ENCODE measurements at places on chromosomes 3 and 15. TPM values are rescaled to one million over a fixed set of nuclear protein-coding genes. Genes with fewer than 3 reads are reported as not detected.
A peak's percentile ranks its signal among the peaks of the same experiment; 100 is the strongest.

GRCh38 chr3:43210049-43211027 lies 76.0 kb upstream of the SNRK start:
- no peak for DNase-seq

GRCh38 chr3:50609071-50609762 lies 2.4 kb downstream of the CISH start:
- DNase-seq = no peak

DNA sequence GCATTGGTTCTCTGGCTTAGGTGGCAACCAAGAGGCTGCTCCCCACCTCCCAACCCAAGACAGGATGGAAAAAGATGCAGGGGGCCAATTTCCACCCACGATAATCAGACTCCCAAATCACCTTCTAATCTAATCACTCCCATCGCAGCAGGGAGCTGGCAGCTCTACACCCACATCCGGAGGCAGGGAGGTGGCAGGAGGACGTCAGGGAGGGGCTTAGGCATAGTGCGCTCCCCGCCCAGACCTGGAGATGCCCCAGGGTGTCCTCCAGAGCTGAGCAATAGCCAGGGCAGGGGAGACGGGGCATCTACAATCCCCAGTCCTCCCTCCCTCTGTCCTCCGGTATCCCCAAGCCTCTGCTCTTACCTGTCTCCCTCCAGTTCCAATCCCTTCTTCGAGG lies 70.5 kb upstream of the SEC13 start:
- no peak for DNase-seq

DNA sequence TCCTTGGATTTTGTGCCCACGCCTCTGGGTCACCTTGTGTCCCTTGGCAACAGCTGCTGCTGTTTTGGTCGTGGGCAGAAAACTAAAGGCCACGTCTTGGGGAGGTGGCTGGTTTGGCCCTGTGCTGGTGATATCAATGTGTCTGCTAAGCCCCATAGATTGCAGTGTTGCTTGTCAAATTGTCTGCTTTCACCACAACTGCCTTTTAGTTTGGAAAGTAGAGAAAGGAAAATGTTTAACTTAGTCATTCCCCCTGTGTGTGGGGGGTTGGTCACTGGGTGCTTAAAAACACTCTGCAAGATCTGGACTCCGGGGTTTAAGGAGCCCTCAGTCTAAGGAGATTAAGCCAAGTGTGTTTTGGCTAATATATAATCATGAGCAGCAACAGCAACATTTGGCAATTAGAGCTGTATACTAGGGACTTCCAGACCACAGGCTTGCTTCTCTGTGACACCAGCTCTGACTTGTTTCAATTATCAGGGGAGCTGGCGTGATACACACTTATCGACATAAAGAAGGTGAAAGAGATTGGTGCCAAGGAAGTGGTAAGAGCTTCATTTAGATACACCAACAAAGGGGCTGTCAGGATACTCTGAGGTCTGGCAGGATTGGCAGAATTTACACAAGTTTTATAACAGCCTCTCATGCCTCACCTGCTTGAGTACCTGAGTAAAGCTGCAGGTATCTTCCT lies 3.5 kb downstream of the SMAD3 start:
- DNase-seq = no peak

- peak; percentile 88 for DNase-seq
Observed at GRCh38 chr15:101615986-101616848, 36.0 kb downstream of the TM2D3 start.

- DNase-seq = no peak
Observed at GRCh38 chr3:58079773-58080172, 71.6 kb downstream of the FLNB start.

DNA sequence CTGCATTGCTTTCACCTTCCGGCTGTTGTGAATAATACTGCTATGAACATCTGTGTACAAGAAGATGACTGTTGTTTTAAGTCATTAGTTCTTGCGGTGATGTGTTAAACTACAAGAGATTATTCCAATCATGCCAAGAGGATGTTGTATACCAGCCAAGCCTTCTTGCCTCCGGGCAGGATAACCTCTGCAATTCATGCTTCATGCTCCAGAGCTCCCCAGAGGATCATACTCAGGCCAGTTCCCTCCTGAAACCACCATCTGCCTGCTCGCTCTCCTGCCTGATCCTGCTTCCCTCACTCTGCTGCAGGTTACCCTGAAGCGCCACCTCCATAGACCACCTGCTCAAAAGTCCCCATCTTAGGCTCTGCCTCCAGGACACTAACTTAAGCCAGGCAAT lies 187.1 kb upstream of the PROK2 start:
- DNase-seq = no peak

DNA sequence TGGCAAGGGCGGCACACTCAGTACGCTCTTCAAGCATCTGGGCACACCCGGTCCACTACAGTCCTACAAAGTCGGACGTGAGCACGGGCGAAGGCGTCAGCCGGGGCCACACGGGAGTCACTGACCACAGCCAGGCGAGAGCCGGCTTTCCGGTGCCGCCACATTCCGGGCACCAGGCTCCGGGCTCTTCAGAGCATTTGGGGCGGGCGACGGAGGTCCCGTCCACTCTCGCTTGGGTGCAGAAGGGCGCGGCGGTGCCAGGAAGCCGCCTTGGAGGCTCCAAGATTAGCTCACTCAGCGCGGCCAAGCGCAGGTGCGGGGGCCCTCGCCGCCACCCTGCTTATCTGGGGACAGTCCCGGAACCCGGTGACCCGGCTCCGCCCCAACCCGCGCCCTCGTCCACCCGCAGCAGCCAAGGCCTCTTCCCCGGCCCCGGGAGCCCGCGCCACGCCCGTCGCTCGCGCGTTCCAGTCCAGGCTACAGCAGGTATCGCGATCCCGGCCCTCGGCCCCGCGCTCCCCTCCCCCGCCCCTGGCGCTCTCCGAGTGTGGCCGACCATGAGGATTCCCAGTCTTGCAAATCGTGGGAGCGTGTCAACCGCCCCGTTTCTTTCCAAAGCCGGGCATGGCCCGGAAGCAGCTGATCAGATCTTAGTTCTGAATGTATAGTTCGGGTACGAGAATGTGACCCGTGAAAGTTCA lies at the start of gene ADPRH:
Gene ADPRH, plus strand, starts transcription at position 127 of the 701 bp plus-strand sequence. CDS start 2,678 bp downstream, outside the sequence.
- peak; percentile 82 for DNase-seq

GRCh38 chr3:146536681-146537080 lies 7.7 kb downstream of the PLSCR1 start:
- DNase-seq = no peak

GRCh38 chr3:64856106-64856505 lies 168.3 kb upstream of the ADAMTS9 start:
- DNase-seq = no peak

DNA sequence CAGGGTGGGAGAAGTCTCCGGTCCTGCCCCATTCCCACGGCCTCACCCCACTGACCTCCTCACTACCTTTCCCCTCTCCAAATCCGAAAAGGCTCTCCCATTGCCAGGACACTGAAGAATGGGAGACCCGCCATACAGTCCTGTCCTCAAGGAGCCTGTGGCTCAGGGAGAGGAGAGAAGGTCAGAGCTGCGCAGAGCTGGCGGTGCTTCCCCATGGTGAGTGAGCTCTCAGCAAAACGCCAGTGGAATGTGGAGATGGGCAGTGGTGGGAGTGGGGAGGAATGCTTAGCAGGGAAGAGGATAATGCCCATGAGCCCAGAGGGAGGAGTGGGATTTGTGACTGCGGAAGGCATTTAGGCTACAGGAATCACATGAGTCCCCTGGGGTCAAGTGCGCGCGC lies 20.1 kb downstream of the FAM43A start:
- DNase-seq = no peak

GRCh38 chr3:63338351-63338750 lies 60.2 kb downstream of the SYNPR start:
- DNase-seq = no peak

GRCh38 chr15:24761704-24762302 lies 86.2 kb downstream of the NPAP1 start:
- no peak for DNase-seq

DNA sequence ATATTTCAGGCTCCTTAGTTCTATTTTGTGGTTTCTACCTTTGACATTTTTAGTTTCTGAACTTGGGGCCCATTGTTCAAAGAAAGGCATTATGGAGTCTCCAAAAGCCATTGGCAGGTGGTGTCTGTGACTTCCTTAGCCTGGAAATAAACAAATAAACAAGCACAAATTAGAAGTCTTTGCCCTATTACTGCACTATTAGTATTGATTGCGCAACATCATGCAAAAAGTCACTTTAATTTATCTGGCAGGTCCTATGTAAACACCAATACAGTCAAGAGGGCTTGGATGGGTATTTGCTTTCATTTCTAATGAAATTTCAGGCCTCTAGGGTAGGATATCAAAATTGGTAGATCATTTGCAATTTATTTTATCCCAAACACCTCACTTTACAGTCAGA lies 85.6 kb downstream of the LPP start:
- DNase-seq = no peak

DNA sequence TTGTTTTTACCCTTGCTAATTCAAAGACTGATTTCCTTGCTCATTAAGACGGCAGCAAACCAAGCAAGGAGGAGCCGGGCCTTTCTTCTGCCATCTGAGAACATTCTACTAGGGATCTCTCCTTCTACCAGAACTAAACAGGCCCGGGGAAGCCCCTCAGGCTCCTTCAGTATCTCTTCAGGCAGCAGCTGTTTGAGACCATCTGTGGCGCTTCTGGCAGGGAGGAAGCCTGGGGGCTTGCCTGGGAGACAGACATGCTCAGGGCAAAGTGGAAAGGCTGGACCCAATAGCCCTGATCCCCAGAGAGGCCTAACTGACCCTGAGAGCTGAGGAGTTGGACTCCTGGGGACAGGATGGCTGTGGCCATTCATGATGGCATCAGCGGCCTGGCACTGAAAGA lies 67.9 kb downstream of the FEM1B start:
- DNase-seq = no peak

GRCh38 chr3:29486917-29487316 lies 206.0 kb downstream of the RBMS3 start:
- no peak for DNase-seq

DNA sequence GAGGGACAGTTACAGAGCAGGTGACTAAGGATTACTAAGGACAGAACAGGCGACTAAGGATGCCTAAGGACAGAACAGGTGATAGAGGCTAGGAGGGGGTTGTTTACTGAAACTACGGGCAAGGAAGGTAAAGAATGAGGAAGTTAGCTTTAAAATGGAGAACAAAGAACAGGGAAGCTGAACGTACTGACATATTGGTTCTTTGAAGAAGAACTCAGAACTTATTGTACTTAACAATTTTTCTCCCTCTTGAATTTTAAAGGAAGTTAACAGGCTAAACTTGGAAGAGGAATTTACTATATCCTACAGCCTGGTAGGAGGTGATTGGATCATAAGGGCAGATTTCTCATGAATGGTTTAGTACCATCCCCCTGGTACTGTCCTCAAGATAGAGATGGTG lies 290.2 kb downstream of the SHQ1 start:
- no peak for DNase-seq

DNA sequence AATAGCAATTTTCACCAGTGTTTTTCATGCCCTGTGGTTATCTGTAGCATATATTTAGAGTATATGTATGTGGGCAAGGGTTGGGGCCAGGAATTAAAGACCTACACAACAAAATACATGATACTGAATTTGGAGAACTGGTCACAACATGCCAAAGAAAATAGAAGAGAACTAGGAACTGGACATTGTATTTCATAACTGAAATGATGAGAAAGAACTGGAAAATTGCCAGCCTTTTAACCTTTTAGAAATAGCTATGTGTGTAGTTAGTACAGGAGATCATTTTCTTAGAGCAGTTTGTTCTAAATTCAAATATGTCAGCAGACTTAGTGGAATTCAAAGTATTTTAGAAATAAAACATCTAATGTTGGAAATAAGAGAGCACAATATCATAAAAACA lies 227.1 kb upstream of the CGNL1 start:
- no peak for DNase-seq

DNA sequence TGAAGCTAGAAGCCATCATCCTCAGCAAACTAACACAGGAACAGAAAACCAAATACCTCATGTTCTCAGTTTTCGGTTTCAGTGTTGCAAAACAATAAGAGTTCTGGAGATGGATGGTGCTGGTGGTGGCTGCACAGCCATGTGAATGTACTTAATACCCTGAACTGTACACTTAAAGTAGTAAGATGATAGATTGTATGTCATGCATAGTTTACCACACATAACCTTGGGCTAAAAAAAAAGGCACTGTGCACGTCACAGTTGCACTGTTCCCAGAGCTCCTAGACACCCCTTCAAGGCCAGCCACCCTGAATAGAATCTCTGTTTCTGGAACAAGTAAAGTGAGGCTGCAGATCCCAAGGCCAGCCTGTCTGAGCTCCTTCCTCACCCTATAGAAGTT lies 243.3 kb upstream of the IGF1R start:
- no peak for DNase-seq

The CAV3 gene
- 0.15 TPM for polyA plus RNA-seq

The IL17RD gene
- 21.0 TPM for polyA plus RNA-seq

The GATM gene
- 116 TPM for polyA plus RNA-seq

The OSBPL10 gene
- 8.5 TPM for polyA plus RNA-seq

The P3H2 gene
- polyA plus RNA-seq = 359 TPM

The AHSG gene
- polyA plus RNA-seq = not detected

The CCRL2 gene
- 1.2 TPM for polyA plus RNA-seq

All from ovary (tissue), 10 donors.